ENCODE measurements at places on chromosomes 7 and 10.

- no peak for DNase-seq
Measured at GRCh38 chr7:5278766-5279165, 4.0 kb upstream of the SLC29A4 start.

DNA sequence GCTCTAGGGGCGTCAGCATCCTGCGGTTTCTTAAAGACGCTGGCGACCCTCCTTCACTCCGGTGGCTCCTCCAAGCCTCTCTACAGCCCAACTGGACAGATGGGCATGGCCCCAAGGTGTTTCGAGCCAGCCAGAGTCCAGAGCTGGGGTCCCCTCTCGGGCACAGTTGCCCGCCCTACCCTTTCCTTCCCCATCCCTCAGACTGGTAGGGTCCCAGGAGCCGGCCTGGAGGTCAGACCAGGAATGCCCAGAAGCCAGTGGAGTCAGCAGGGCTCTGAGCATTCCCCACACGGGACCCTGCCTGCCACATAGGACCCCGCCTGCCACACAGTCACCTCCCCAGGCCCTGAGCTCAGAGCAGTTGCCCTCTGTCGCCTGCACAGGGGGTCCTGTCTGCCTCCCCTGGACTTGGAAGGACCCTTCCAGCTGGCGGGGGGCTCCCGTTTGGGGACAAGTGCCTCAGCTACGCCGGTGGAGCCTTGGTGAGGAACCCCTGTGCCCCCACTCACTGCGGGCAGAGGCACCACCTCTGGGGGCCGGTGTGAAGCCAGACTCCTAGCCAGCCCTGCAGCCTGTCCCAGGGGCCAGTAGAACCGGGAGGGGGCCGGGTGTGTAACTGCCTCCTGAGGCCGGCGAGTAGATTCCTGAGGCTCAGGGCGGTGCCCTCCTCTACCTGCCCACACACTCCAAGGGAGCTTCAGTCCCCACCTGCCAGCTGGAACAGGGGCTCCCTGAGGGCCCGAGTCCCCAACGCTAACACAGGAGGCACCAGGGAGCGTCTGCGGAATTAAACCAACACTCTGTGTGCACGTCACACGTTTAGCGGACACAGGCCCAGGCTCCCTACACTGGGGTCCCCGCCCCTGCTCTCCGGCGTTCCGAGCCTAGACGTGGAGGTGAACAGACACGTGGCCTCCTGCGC lies 19.4 kb upstream of the PDGFA start:
- DNase-seq: no peak

GRCh38 chr10:124996127-124996853 lies 54.4 kb downstream of the ZRANB1 start:
- DNase-seq: no peak

DNA sequence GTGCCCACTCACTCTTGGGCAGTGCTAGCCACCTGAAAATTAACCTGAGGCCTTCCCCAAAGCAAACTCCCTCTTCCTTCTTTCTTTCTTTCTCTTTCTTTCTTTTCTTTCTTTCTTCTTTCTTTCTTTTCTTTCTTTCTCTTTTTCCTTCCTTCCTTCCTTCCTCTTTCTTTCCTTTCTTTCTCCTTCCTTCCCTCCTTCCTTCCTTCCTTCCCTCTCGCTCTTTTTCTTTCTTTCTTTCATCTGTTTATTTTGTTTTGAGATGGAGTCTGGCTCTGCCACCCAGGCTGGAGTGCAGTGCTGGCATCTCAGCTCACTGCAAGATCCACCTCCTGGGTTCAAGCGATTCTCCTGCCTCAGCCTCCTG lies 17.0 kb upstream of the KPNA7 start:
- no peak for DNase-seq
